ENCODE measurements at places on chromosomes 13 and 19.

- peaks cover 18% of the 10 kb centered on the region for H3K4me1 ChIP-seq
- H3K36me3 ChIP-seq, result peaks cover 7% of the 10 kb centered on the region
- no peaks in the 10 kb centered on the region for H3K27me3 ChIP-seq
- H3K4me3 ChIP-seq, result no peak overlapping the region
- H3K27ac ChIP-seq, result no peak overlapping the region
These were observed 19.8 kb downstream of the PAK4 start for GRCh38 chr19:39145180-39145953.

GRCh38 chr13:66553391-66553790, 676.7 kb downstream of the PCDH9 start:
- no peaks in the 10 kb centered on the region for H3K4me1 ChIP-seq
- no peaks in the 10 kb centered on the region for H3K36me3 ChIP-seq
- no peak for DNase-seq
- no peak overlapping the region for H3K4me3 ChIP-seq

- DNase-seq, result peak; percentile 75
- no peaks in the 10 kb centered on the region for H3K36me3 ChIP-seq
- H3K27me3 ChIP-seq, result no peaks in the 10 kb centered on the region
- H3K27ac ChIP-seq, result peak overlapping the region; percentile 91
- peaks cover 24% of the 10 kb centered on the region for H3K4me1 ChIP-seq
These were observed 114.3 kb upstream of the SERP2 start for GRCh38 chr13:44259045-44260027.

GRCh38 chr13:21826214-21827015, 155.5 kb downstream of the FGF9 start:
- DNase-seq, result no peak
- H3K27ac ChIP-seq, result no peak overlapping the region
- H3K4me3 ChIP-seq, result no peak overlapping the region
- no peaks in the 10 kb centered on the region for H3K36me3 ChIP-seq

DNA sequence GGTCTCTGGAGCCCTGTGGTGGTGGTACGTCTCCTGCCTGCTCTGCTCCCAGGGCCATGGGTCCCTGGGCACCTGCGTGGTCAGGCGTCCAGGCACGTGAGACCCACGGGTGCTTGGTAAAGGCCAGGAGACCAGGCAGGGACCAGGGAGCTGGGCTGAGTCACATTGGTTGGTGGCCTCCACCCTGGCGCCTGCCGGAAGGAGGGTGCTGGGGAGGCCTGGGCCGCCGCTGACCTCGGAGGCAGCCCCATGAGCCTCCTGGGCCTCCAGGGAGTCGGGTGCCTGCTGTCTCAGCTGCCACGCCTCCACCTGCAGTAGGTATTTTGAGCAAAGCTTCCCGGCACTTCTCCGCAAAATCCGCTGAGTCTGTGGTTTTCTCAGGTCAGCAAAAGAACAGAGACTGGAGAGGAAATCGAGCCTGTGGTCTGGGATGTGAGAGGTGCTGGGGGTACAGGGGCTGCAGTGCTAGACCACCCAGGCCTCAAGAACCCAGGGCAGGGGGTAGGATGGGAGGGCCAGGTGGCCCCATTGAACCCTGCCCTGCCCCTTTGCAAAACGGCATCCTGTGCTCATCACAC, 3.6 kb upstream of the PLK5 start:
- H3K36me3 ChIP-seq, result no peaks in the 10 kb centered on the region
- no peak for DNase-seq
- peaks cover 4% of the 10 kb centered on the region for H3K4me1 ChIP-seq

DNA sequence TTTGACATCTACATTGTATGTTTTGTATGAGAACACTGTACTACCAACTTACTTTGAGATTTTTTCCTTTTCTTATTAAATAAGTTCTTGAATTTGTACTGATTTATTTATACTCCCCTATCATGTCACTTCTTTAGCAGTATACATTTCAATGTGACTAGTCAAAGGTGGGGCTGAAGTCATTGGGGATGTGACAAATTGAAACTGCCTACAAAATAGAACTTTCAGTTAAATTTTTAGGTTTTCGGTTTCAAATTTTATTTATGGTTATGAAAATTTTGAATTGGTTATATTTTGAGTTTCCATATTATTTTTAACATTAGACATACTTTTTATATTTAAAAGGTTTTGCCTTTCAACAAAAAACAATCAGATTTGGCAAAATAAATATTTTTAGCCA, 221.6 kb downstream of the NBEA start:
- H3K27me3 ChIP-seq, result no peaks in the 10 kb centered on the region
- no peak overlapping the region for H3K27ac ChIP-seq
- no peak for DNase-seq
- H3K4me1 ChIP-seq, result peaks cover 5% of the 10 kb centered on the region

GRCh38 chr19:31534786-31535657, 185.8 kb upstream of the TSHZ3 start:
- no peak overlapping the region for H3K27ac ChIP-seq
- no peaks in the 10 kb centered on the region for H3K36me3 ChIP-seq
- H3K4me3 ChIP-seq, result no peak overlapping the region

DNA sequence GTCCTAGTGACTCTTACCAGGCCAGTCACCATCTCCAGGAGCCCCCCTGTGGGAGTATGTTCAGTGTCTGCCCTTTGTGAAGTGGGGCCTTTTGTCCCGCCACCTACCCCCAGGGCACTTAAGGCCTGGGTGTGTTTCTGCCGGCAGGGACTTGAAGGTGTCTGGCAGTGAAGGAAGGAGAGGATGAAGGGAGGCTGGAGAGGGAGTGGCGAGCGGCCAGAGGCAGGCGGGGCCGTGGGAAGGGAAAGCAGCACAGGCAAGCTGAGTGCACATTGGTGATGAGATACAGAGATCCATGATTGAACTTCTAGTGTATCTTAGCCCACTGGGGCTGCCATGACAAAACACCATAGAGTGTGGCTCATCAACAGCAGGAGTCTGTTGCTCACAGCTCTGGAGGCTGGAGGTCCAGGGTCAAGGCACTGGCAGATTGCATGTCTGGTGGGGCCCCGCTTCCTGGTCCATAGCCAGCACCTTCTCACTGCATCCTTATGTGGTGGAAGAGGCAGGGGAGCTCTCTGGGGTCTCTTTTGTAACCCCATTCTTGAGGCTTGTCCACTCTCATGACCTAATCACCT, 17.5 kb downstream of the CUL4A start:
- peaks cover 55% of the 10 kb centered on the region for H3K36me3 ChIP-seq
- no peak overlapping the region for H3K27ac ChIP-seq
- DNase-seq, result no peak
- peaks cover 7% of the 10 kb centered on the region for H3K4me1 ChIP-seq

DNA sequence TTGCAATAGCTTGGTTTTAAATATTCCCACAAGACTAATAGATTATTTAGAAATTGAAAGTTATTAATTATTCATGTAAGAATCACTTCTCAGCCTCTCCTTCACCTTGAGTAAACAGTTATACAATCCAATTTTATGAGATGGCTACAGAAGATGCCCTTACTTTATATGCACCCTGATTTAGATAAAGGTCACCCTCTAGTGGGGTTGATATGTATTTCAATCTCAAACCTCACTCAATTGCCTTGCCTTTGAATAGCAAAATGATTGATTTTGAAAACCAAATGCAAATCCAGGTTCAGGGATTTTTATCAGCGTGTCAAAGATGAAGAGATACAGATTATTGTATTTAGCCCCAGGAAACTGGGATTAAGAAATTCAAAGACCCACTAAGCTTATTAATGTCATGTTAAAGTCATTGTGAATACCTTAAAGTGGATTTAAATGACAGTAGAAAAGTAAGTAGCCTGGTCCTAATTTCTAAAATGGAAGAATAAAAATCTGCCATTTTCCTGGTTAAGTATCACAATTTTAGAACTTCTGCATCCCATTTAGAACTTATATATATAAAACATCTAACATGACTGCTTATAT, 305.1 kb downstream of the ITGBL1 start:
- H3K36me3 ChIP-seq, result no peaks in the 10 kb centered on the region
- H3K4me3 ChIP-seq, result no peak overlapping the region
- H3K27ac ChIP-seq, result no peak overlapping the region
- DNase-seq, result no peak
- H3K27me3 ChIP-seq, result peaks cover 5% of the 10 kb centered on the region

- no peak overlapping the region for H3K27ac ChIP-seq
- no peak overlapping the region for H3K4me3 ChIP-seq
- H3K36me3 ChIP-seq, result no peaks in the 10 kb centered on the region
- no peaks in the 10 kb centered on the region for H3K4me1 ChIP-seq
- no peaks in the 10 kb centered on the region for H3K27me3 ChIP-seq
These were observed 294.1 kb downstream of the MYO16 start for GRCh38 chr13:108923386-108924047.

- H3K36me3 ChIP-seq, result no peaks in the 10 kb centered on the region
- H3K4me1 ChIP-seq, result peaks cover 3% of the 10 kb centered on the region
- no peak overlapping the region for H3K4me3 ChIP-seq
- no peak overlapping the region for H3K27ac ChIP-seq
- no peak for DNase-seq
- no peaks in the 10 kb centered on the region for H3K27me3 ChIP-seq
These were observed 214.6 kb upstream of the HTR2A start for GRCh38 chr13:47111499-47111898.

DNA sequence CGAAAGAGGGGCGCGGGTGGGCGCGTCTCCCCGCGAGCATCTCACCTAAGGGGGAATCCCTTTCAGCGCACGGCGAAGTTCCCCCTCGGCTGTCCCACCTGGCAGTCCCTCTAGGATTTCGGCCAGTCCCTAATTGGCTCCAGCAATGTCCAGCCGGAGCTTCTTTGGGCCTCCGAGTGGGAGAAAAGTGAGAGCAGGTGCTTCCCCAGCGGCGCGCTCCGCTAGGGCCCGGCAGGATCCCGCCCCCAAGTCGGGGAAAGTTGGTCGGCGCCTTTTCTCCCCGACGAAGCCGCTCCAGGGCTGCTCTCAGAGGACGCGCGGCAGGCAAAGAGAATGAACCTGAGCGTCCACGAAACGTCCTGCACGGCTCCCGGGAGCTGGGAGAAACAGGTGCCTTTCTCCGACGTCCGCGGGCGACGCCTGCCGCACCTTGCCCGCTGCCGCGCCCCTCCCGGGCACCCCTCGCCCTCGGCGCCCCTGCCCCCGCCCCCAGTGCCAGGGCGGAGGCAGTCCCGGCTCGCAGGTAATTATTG, 366 bp upstream of the KL start:
- H3K4me3 ChIP-seq, result peak overlapping the region; percentile 59
- H3K4me1 ChIP-seq, result peaks cover 12% of the 10 kb centered on the region
- no peak overlapping the region for H3K27ac ChIP-seq
- peaks cover 67% of the 10 kb centered on the region for H3K27me3 ChIP-seq

DNA sequence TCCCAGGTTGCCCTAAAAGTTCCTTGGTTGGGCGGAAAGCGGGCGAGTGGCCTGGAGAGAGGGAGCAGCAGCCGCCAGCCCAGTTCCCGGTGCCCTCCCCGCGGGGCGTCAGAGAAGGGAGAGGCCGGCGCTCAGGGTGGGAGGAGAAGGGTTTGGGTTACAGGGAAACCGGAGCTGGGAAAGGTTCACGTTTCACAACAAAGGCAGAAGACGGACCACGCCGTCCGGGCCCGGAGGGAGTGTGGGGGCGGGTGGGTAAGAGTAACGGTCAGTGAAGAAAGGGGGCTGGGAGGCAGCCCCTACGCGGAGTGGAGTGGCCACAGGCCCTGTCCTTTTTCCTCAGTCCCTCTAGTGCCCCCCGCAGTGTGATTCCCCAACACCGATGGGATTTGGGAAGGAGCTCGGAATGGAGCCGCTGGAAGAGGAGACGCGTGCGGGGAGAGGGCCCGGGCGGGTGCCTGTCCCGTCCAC, 1.6 kb downstream of the SIX5 start:
- H3K4me1 ChIP-seq, result peaks cover 14% of the 10 kb centered on the region
- peak overlapping the region; percentile 29 for H3K4me3 ChIP-seq
- peaks cover 20% of the 10 kb centered on the region for H3K27me3 ChIP-seq
- no peak overlapping the region for H3K27ac ChIP-seq
- H3K36me3 ChIP-seq, result no peaks in the 10 kb centered on the region
- DNase-seq, result no peak

DNA sequence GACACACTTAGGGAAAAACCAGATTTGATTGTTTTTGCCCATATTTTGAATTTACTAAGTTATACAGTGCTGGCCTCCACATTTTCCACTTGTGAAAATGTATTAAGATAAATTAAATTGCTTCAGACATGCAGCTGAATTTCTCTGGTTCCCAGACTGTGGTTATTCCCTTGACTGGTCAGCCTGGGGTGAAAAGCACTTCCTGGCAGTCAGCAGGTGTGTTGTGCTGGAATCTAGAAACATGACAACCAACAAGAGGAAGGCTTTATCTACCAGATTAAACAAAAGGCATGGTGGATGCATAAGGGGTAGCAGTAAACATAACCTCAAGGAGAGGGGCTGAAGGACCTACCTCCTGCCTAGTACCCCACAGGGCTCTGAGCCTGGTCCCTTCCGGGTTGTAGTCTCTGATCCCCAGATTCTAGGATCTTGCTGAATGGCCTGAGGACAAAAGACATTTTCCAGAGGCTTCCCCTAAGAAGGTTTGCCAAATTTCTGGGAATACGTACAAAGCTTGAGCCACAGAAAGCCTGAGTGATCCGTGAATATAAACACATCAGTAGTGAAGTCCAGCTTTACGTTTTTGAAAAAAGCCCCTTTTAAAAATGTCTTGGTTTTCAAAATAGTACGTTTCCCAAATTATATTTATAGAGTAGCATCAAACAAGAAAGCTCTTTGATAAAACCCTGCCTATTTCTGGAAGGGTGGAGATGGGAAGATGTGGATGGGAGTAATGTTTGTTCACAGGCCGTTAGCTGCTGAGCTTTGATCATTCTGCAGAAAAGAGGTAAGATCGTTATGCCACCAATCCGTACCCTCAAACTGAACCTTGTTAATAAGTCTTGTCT, 133.4 kb downstream of the LACC1 start:
- no peaks in the 10 kb centered on the region for H3K27me3 ChIP-seq
- H3K4me1 ChIP-seq, result no peaks in the 10 kb centered on the region
- H3K36me3 ChIP-seq, result no peaks in the 10 kb centered on the region
- H3K4me3 ChIP-seq, result no peak overlapping the region
